ENCODE measurements at places on chromosomes 12 and 14.
A peak's percentile ranks its signal among the peaks of the same experiment; 100 is the strongest.

DNA sequence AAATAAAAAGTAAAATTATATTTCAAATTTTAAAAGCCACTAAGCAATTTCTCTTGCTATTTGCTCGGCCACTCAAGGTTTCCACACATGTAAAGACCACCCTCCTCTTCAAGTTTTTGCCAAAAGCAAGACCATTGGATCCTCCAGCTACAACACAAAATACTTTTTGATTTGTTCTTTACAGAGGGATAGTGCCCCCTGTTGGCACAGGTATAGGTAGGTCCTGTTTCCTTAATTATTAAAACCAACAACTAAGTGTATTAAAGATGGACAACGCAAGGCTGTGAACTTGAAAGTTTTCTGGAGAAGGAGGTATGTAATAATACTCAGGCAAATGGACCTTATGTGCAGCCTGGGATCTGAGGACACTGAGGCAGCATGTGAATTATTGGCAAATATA lies 23.8 kb downstream of the ATP6V1D start:
- DNase-seq: no peak

GRCh38 chr14:49921401-49921800 lies 28.5 kb downstream of the ARF6 start:
- no peak for DNase-seq

GRCh38 chr12:19251481-19252132 lies 122.1 kb downstream of the PLEKHA5 start:
- no peak for DNase-seq

DNA sequence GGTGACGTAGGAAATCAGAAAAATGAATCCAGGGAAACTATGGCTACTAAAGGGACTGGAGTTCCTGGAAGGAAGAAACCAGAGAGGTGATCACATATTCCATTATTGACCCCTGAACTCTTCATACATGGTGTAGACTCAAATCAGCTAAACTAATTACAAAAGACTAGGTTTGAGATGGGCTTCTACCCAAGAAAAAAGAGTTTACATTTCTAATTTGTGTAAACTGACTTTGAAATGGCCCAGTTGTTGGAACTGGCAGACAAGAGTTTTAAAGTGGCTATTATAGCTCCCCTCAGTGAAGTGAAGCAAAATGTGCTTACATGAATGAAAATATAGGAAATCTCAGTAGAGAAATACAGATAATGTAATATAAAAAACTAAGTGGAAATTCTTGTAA lies 1619.4 kb upstream of the SEL1L start:
- DNase-seq: no peak

DNA sequence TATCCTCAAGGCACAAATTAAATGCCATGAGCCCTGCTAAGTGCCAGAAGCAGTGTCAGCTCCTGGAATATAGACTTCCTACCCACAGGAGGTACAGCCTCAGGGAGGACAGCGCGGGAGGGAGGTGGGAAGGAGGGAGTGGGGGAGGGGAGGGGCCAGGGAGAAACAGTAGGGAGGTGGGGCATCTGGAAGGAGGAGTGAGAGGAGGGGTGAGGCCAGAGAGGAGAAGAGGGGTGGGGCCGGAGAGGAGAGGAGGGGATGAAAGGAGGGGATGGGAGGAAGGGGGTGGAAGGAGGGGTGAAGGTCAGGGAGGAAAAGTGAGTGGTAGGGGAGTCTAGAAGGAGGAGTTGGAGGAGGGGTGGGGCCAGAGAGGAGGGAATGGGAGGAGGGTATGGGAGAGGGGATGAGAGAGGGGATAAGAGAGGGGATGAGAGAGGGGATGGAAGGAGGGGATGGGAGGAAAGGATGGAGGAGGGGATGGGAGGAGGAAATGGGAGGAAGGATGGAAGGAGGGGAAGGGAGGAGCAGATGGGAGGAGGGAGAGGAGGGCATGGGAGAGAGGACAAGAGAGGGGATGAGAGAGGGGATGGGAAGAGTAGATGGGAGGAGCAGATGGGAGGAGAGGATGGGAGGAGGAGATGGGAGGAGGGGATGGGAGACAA lies 9.2 kb upstream of the CCDC197 start:
- no peak for DNase-seq

DNA sequence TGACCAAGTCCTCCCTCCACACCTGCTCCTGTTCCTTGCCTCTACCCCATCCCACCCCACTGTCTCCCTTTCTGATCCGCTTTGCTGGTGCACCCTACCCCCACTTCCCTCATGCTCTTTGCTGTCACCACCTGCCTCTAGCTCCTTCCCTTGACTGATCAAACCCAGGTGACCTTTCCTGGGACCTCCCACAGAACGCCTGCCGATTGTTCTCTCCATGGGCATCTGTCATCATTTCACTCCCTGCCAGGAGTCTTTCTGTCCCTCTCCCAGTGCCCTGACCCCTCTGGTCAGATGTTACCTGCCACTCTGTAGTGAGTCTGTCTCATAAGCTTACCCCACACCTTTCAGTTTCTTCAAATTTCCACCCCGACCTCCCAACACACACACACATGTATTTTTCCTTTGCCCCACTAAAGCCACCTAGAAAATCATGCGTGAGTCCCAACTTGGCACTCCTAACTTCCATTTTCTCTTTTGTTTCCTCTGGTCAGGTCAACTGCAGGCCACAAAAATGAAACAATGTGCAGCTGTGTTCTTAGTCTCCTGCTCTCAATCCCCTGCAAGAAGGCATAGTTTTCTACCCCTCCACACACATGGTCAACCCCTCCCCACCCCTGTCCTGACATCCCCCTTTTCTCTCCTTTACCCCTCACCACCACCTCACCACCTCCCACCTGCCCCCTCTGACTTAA lies 229.8 kb downstream of the DPF3 start:
- no peak for DNase-seq

GRCh38 chr12:77065361-77066204 lies at the start of gene E2F7:
Gene E2F7, minus strand, starts transcription at chr12:77065569. Its CDS starts 934 bp downstream, at chr12:77064635.
- DNase-seq: peak; percentile 71

DNA sequence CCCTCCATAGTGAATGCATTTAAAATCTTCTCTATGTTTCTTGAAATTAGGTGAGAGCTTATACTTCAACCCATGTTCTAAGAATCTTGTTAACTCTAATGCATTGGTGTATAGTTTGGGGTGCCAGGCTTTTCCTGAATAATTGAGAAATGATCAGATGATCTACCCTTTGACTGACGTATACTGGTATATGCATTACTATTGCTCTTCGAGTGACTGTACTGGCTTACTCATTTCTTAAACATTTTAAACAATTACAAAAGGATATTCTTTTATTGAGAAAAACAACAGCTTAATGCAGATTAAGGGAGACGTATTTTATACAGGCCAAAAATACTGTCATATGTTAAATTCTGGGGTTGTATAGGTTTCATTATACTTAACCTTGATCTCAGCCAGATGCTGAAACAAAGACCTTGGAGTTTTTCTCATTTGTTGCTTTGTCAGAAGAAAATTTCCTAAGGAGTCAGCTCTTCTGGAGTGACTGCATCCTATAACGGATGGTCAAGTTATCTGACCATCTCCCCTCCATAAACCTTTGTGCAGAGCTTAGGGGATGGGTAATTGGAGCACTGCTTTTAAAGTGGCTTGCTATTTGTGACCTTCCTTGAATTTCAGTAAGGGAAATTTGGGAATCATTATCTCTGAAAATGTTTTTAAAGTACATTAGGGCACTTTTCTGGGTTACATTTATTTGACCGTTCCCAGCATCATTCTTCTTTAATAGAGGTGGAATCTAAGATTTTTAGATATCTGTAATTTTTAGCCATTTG lies 507.6 kb downstream of the PCNX1 start:
- no peak for DNase-seq

DNA sequence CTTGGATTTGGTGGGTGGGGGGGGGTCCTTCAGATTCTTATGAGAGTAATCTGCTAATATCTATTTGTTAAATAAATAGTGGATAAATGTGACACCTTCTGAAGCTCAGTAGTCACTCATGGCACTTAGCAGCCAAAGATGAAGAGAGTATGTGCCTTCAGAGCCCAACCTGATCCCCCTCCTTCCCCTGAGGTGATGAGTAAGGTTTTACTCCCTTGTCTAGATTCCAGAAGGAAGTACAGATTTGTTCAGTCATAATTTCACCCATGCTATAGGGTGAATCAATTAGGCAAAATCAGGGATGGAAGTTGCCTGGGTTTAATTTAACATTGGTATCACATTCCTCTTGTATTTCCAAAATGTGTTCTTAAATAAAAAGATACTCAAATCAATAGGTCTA lies 340.3 kb upstream of the ATP2B1 start:
- DNase-seq: no peak
